ENCODE measurements at places on chromosomes 5 and 9. TPM values are rescaled to one million over a fixed set of nuclear protein-coding genes. Genes with fewer than 3 reads are reported as not detected.

- no peak overlapping the region for H3K27ac ChIP-seq
- H3K4me3 ChIP-seq: no peak overlapping the region
- no peaks in the 10 kb centered on the region for H3K36me3 ChIP-seq
- H3K4me1 ChIP-seq: no peaks in the 10 kb centered on the region
- H3K27me3 ChIP-seq: no peaks in the 10 kb centered on the region
Measured at GRCh38 chr5:173878224-173878967, 9.8 kb upstream of the CPEB4 start.

DNA sequence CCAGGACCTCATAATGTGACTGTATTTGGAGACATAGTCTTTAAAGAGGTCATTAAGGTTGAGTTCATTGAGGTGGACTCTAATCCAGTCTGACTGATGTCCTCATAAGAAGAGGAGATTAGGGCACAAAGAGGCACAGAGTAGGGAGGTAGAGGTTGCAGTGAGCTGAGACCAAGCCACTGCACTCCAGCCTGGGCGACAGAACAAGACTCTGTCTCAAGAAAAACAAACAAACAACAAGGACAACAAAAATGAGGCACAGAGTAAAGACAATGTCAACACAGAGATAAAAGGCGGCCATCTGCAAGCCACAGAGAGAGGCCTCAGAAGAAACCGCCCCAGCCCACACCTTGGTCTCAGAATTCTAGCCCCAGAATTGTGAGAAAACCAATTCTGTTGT is 17.0 kb upstream of the TDRD7 start:
- H3K36me3 ChIP-seq: no peaks in the 10 kb centered on the region
- no peak for DNase-seq
- H3K27ac ChIP-seq: no peak overlapping the region
- no peaks in the 10 kb centered on the region for H3K27me3 ChIP-seq

Gene SYNPO
- 327 TPM for total RNA-seq

DNA sequence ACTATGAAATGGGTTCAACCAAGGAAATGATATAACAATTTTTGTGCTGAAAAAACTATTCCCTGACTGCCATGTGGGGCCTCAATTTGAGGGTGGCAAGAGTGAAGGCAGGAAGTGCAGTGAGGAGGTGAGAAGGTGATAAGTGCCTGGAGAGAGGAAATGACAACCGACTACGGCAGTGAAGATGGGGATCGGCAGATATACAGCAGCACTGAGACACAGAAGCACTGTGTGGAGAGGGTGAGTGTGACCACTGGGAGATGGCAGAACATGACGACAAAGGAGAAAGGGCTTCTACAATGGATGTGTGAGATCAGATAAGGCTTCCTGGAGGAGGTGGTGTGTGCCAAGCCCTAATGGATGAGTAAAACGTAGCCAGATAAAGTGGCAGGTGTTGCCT is 271.8 kb downstream of the TRIM32 start:
- H3K4me1 ChIP-seq: no peaks in the 10 kb centered on the region
- H3K36me3 ChIP-seq: peaks cover 2% of the 10 kb centered on the region
- DNase-seq: no peak
- H3K27ac ChIP-seq: no peak overlapping the region
- H3K27me3 ChIP-seq: no peaks in the 10 kb centered on the region

Gene SPATA6L
- total RNA-seq: 6.7 TPM

Gene CCDC171
- total RNA-seq: 5.4 TPM

DNA sequence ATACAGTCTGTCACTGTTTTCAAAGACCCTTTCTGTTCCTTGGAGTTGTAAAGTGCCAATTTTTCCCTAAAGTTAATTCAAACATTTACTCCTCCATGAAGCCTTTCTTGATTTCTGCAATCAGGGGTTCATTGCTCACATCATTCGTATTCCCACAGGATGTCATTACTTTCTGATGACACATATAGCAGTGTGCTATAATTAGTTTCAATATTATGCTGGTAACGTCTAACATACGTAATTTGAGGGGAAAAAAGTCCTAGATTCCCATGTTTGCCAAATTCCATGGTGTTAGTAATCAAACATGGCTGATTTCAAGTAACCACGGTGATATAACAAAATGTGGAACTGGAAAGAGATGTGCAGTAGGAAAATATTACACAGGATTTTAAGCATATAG is 468.2 kb upstream of the MEF2C start:
- no peak overlapping the region for H3K27ac ChIP-seq
- no peak overlapping the region for H3K4me3 ChIP-seq
- H3K36me3 ChIP-seq: no peaks in the 10 kb centered on the region
- no peaks in the 10 kb centered on the region for H3K27me3 ChIP-seq
- no peak for DNase-seq

DNA sequence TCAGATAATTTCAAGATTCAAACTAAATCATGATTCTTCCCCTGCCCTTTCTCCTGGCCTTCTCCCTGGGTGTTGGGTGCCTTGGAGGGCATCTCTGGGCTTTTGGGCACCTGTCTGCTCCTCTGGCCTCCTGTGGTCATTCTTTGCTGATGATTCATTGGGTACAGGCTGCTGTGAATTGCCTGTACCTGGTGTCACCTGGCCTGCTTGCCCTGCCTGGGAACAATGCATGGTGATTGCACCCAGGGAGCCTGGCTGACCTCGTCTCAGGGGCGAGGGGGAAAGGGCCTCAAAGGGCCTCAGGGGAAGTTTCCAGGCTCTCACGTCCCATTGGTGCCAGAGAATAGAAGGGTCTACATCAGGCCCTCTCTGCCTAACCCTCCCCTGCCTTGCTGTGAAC is 20.1 kb upstream of the CKMT2 start:
- no peaks in the 10 kb centered on the region for H3K27me3 ChIP-seq
- H3K36me3 ChIP-seq: no peaks in the 10 kb centered on the region
- no peaks in the 10 kb centered on the region for H3K4me1 ChIP-seq
- no peak overlapping the region for H3K27ac ChIP-seq

- H3K4me1 ChIP-seq: peaks cover 7% of the 10 kb centered on the region
- peak; percentile 25 for DNase-seq
- no peaks in the 10 kb centered on the region for H3K36me3 ChIP-seq
- H3K27ac ChIP-seq: no peak overlapping the region
- H3K27me3 ChIP-seq: no peaks in the 10 kb centered on the region
- H3K4me3 ChIP-seq: no peak overlapping the region
Measured at GRCh38 chr5:140169410-140169809, 5.6 kb upstream of the CYSTM1 start.

DNA sequence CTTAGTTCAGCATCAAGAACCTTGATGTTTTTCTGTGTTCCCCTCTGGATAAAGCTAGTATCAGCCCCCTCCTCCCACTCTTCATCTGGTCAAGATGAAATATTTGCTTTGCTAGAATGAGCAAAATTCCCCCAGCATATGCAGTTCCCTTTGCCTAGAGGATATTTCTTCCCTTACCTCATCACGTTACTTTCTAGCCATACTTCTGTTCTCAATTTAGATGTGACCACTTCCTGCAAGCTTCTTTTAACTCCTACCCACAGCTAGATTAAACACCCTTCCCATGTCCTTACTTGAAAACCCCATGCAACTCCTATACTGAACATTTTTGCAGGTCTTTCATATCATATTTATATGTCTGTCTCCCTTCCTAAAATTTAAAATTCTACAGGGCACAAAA is 178.9 kb upstream of the TUSC1 start:
- no peaks in the 10 kb centered on the region for H3K27me3 ChIP-seq
- DNase-seq: no peak

DNA sequence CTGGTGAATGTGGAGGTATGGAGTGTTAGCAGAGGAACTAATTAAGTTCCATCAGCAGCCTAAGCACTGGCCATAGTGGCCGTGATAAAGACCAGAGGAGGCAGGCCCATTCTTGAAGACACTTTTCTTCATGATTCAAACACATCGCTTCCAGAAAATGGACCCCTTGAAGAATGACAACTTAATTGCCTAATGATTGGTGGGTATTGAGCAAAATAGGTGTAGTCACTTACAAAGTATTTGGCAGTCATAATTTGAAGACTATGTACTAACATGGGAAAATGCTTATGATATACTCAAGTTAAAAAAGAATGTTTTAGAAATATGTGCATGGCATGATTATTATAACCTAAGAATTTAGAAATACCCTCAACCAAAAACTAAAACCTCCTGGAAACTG is 44.8 kb downstream of the MEGF10 start:
- no peaks in the 10 kb centered on the region for H3K27me3 ChIP-seq
- H3K4me3 ChIP-seq: no peak overlapping the region
- no peaks in the 10 kb centered on the region for H3K36me3 ChIP-seq
- no peak overlapping the region for H3K27ac ChIP-seq
- no peak for DNase-seq
- H3K4me1 ChIP-seq: no peaks in the 10 kb centered on the region

DNA sequence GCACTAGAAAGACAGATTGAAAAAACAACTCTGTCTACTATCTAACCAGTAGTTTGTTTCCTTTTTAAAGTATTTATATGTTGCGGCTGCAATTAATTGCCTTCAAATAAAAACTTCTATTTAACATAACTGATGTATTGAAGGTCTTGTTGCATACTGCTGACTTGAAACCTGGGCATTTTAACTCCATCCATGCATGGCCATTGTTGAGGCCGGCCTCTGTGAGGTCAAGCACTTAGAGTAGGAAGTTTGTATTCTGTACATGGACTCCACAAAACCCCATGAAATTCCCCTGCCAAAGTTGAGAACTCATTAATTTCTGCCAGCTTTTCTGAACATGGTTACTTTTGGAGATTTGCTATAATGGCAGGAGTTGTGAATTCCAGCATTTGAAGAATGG is 150.6 kb downstream of the GAS1 start:
- no peaks in the 10 kb centered on the region for H3K27me3 ChIP-seq
- no peak overlapping the region for H3K27ac ChIP-seq
- no peak for DNase-seq
- no peak overlapping the region for H3K4me3 ChIP-seq
- H3K4me1 ChIP-seq: no peaks in the 10 kb centered on the region
- H3K36me3 ChIP-seq: no peaks in the 10 kb centered on the region

- H3K4me1 ChIP-seq: no peaks in the 10 kb centered on the region
- no peak for DNase-seq
- no peaks in the 10 kb centered on the region for H3K27me3 ChIP-seq
- no peak overlapping the region for H3K4me3 ChIP-seq
- H3K36me3 ChIP-seq: no peaks in the 10 kb centered on the region
Measured at GRCh38 chr5:169778622-169779596, 141.8 kb downstream of the DOCK2 start.

- no peaks in the 10 kb centered on the region for H3K4me1 ChIP-seq
- H3K36me3 ChIP-seq: no peaks in the 10 kb centered on the region
- H3K27ac ChIP-seq: no peak overlapping the region
- peak; percentile 56 for DNase-seq
- H3K27me3 ChIP-seq: no peaks in the 10 kb centered on the region
Measured at GRCh38 chr5:87541033-87541432, 128.3 kb upstream of the CCNH start.

DNA sequence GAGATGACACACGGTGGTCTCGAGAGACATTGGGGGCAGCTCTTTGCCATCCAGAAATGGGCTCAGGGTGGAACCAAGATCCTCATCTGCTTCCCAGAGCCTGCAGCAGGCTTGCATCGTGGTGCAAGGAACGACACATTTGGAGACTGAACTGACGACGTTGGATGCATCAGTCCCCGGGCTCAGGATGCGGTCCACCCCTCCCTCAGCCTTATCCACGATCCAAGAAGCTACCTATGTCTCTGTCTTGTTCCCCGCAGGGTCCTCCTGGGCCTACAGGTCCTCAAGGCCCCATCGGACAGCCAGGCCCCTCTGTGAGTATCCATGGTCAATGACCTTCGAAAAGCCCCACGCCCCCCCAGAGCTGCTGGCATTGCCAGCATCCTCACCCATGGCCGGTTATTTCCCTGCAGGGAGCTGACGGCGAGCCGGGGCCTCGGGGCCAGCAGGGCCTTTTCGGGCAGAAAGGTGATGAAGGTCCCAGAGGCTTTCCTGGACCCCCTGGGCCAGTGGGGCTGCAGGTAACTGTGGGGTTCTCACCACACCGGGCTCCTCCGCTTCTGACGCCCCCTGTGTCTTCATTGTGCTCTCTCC is 69.4 kb upstream of the FCN2 start:
- H3K4me1 ChIP-seq: no peaks in the 10 kb centered on the region
- H3K27me3 ChIP-seq: no peaks in the 10 kb centered on the region
- no peak overlapping the region for H3K27ac ChIP-seq

DNA sequence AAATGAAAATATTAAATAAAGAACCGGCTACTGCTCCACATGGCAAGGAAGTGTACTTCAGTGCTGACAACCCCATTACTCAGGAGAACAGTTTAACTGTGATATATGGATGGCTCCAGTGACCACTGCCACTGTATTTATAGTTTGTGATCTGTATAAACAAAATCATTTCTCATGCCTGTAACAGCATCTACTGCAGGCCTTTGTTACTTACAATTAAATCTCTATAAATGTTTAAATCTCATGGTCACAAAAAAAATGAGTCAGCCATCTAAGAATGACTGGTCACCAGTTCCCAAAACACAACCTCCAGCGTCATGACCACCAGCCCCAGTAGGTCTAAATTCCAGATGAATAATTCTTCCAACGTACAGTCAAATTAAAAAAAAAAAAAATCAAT is 24.6 kb downstream of the SERINC5 start:
- no peaks in the 10 kb centered on the region for H3K27me3 ChIP-seq
- no peak for DNase-seq
- no peaks in the 10 kb centered on the region for H3K4me1 ChIP-seq
- H3K4me3 ChIP-seq: no peak overlapping the region
- H3K27ac ChIP-seq: no peak overlapping the region
- no peaks in the 10 kb centered on the region for H3K36me3 ChIP-seq

DNA sequence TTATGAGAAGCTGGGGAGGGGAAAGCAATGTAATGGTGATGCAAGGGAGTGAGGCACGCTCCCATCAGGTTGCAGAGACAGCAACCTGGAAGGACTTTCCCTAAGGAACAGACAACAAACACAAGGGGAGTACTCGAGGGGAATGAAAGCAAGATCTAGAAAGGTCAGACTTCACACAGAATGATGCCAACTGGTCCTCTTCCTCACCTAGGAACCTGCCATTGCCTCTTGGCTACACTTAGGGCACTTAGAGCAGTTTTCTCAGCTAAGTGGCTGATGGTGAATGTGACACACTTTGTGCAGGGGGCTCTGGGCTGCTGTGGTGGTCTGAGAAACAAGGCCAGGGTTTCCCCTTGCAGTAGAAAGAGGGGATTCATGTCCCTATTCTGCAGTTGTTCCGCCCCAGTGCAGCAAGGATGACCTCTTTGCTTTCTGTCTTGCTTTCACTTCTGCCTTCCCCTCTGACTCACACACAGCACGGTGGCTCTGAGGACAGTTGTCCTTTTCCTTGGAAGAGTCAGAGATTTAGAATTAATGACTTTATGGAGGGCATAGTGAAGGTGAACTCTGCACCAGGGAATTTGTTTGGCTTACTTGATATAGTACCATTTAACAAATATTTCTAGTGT is 394.0 kb upstream of the KLF4 start:
- H3K4me3 ChIP-seq: no peak overlapping the region
- no peaks in the 10 kb centered on the region for H3K27me3 ChIP-seq
- DNase-seq: no peak
